NCI-H524 (cell line): ENCODE measurements at places on chromosomes 12 and 14.
A peak's percentile ranks its signal among the peaks of the same experiment; 100 is the strongest.

DNA sequence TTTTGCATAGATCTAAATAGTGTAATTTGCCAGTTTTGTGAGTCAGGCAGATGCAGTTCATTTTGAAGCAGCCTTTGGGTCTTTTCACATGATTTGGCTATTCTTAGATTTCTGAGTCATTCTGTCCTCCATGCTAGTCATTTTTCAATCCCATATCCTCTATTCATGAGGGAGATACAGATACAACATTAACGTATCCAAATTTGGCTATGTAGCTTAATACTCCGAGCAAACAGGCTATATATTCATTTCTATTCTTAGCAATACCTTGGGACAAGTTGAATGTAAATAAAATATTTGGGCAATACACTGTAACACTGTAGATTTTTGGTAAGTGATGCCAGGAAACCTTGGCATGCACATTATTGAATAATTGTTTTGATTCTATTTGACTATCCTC, 270.7 kb upstream of the PDE3A start:
- no peak for DNase-seq

- DNase-seq: no peak
Observed at GRCh38 chr12:52528641-52529143, 8.5 kb upstream of the KRT5 start.

- DNase-seq: peak; percentile 65
Observed at GRCh38 chr14:74245292-74245691, 6.0 kb downstream of the VSX2 start.

GRCh38 chr12:68794653-68795251, 13.2 kb upstream of the MDM2 start:
- DNase-seq: no peak

- DNase-seq: no peak
Observed at GRCh38 chr14:29273513-29273912, 506.9 kb downstream of the FOXG1 start.
